ENCODE measurements at places on chromosomes 11 and 22.

- no peak for DNase-seq
Observed at GRCh38 chr11:38304926-38305325, 1706.9 kb upstream of the RAG2 start.

- DNase-seq: no peak
Observed at GRCh38 chr11:114060392-114061047, 1.0 kb downstream of the ZBTB16 start.

DNA sequence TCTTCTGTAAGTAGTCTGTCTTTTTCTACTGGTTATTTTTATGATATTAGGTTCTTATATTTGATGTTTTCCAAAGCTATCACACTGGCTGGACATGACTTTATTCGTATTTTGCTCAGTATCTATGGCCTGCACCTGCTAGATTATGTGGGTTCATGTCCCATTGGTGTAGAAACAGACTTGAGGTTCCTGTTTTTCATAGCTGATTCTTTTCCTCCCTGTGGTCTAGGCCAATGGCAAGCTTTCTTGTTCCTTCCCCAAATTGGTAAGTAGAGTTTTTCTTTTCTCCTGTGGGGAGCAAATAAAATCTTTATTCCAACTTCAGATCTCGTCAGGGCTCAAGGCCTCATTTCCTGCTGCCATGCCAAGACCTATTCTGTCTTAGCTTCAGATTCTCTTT is 30.2 kb upstream of the SWAP70 start:
- no peak for DNase-seq

DNA sequence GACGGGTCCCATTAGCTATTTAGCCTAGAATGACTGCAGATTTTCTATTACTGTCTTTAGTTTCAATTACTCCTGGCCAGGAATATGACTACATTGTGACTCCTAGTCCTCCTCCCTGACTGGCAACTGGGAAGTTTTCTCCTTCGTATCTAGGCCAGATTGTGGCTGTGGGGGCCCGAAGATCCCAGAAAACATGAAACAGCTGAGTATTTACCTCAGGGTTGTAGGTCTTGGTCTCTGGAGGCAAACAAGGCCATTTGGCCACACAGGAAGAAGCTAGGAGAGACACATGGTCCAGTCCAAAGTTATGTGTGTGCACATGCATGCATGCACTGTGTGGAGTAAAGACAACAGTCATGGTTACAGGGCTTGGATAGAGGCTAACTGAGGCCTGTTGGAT is 10.2 kb upstream of the GDPD4 start:
- DNase-seq: no peak

- no peak for DNase-seq
Observed at GRCh38 chr11:45061641-45062040, 84.8 kb upstream of the PRDM11 start.

- no peak for DNase-seq
Observed at GRCh38 chr11:25988178-25988577, 343.8 kb upstream of the ANO3 start.

DNA sequence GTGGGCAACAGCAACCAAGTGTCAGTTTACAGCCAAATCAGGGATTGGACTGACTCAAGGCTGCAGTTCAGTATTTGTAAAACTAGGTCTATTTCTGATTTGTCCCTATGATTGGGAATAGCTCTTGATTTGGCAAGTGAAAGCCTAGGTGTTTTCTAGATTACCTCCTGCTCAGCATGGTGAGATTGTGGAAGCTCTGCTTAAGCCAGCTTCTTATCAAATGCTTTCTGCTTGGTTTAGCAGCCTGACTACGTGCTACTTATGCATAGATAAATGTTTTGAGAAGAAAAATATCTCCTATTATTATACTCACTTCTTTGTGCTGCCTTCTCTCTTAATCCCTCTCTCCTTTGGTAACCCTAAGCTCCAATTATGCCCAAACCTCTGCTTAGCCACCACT is 86.3 kb upstream of the AMOTL1 start:
- no peak for DNase-seq

DNA sequence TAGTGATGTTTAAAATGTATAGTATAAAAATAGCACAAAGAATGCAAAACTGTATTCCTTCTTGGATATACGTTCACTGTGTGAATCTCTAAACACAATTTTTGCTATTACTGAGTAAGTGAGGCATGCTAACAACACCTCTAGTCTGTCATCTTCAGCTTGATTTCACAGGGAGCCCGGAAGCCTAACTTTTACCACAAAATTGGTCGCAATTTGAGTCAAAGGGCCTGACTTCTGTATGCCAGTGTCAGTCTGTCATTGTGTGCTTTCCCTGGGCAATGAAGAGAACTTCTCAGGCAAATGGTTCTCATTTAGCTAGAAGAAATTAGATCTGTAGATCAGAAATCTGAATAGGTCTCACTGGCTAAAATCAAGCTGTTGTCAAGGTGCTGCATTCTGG is 1059.5 kb downstream of the FAM181B start:
- DNase-seq: no peak

DNA sequence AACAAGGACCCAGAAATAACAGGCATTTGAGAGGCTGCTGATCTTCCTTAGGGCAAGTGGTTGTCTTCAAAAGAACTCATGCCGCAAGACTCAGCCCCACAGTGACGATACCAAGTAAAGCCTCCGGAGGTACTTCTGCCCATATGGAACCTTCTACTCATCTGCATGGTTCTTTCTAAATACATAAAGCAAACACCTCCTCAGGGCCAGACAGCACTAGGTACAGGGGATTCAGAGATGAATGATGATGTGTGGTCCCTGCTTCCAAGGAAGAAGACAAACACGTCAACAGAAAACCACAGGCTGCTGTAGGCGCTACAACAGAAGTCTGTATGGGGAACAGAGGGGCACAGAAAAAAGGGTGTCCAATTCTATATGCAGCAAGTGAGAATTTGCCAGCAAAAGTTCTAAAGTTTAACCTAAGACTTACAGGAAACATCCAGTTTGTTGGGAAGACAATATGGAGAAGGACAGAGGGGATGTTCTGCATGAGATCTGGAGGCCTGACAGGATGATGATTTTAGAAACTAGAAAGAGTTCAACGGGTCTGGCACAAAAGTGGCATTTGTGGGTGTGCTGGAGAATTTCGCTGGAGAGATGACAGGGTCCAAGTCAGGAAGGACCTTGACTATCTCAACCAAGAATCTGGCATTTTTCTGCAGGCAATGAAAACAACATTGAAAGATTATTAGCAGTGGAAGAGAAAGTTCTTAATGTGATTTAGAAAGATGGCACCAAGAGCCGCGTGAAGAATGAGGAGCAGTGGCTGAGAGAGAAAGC is 23.7 kb downstream of the JAML start:
- DNase-seq: peak; percentile 11

DNA sequence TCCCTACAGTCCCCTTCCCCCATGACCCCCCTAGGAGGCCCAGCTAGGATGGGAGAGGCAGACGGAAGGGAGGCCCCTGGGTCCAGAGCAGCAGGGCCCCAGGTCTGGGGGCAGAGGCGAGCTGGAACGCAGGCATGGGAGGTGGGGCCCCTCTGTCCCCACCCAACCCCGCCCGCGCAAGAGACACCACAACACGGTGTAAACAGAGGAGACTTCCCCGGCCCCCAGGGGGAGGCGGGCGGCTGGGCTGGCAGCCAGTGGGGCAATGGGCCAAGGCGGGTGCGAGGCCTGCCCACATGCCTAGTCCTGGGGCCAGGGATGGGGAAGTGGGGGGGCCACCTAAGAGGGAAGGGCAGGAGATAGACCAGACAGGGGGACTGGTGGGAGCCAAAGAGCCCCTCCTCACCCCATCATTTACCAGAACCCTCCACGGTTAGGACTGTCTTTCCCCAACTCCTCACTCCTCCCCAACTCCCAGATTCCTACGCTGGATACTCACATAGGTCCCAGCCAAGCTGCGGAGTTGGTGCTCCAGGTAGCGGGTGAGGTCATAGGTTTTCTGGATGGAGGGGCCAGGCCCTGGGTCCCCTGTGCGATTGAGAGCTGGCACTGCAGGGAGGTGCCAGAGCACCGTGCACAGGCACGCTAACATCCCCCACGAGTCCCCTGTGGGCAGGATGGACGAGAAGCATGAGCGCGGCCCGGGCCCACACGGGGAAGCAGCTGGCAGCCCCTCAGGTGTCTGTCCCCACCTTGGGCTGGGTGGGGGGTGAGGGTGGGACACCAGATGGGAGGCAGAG is 6.2 kb downstream of the CLCF1 start:
- no peak for DNase-seq

DNA sequence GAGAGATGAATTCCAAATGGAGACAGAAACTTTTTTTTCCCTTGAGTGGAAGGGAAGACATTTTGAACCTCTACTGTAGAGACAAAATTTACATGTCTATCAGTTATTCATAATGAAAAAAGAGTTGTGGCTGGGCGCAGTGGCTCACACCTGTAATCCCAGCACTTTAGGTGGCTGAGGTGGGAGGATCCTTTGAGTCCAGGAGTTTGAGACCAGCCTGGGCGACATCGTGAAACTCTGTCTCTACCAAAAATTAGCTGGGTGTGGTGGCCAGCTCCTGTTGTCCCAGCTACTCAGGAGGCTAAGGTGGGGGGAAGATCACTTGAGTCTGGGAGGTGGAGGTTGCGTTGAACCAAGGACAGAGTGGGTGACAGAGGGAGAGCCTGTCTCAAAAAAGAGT is 4.1 kb downstream of the EED start:
- no peak for DNase-seq

- DNase-seq: no peak
Observed at GRCh38 chr11:45592636-45593035, 72.8 kb downstream of the CHST1 start.

GRCh38 chr22:26017932-26018331 is 151.3 kb upstream of the SEZ6L start:
- no peak for DNase-seq

GRCh38 chr11:59558270-59558643 is 46.9 kb downstream of the OR4D9 start:
- no peak for DNase-seq

GRCh38 chr11:134905517-134905916 is 493.5 kb upstream of the B3GAT1 start:
- DNase-seq: no peak

DNA sequence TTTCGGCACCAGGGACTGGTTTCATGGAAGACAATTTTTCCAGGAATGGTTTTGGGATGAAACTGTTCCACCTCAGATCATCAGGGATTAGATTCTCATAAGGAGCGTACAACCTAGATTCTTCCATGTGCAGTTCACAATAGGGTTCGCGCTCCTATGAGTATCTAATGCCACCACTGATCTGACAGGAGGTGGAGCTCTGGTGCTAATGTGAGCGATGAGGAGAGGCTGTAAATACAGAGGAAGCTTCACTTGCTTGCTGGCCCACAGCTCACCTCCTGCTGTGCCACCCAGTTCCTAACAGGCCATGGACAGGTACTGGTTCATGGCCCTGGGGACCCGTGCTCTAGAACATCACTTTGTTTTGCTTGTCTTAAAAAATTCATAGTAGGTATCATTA is 41.8 kb upstream of the AMPD3 start:
- DNase-seq: no peak

GRCh38 chr11:42957831-42958230 is 354.0 kb upstream of the API5 start:
- no peak for DNase-seq

DNA sequence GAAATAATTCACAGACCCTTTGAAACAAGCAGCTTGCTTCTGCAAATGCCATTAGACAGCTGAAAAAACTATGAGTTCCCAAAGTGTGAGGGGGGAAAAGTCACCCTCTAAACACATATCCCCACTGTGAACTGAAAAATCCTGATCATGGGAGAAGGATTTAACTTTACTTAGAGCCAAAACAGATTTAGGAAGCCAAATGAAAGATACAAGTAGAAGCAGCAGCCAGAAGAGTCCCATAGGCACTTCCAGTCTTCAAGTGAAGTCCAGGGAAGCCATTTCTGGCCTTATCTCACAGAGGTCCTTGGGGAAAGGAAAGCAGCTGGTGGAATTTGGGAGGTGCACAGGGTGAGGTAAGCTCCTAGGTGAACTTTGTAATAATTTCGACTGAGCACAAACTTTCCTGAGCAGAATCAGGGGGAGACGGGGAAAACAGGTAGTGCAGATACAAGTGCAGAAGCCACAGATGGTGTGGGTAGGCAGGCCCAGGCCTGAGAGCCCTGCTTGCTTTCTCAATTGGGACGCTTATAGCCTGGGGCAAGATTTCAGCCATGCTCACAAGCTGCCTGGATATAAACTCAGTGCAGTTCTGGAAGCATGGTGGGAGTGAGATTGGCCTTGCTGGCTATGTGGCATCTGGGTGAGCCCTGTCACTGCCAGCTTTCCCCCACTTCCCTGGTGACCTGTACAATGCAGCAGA is 44.8 kb downstream of the GAS2 start:
- DNase-seq: no peak

DNA sequence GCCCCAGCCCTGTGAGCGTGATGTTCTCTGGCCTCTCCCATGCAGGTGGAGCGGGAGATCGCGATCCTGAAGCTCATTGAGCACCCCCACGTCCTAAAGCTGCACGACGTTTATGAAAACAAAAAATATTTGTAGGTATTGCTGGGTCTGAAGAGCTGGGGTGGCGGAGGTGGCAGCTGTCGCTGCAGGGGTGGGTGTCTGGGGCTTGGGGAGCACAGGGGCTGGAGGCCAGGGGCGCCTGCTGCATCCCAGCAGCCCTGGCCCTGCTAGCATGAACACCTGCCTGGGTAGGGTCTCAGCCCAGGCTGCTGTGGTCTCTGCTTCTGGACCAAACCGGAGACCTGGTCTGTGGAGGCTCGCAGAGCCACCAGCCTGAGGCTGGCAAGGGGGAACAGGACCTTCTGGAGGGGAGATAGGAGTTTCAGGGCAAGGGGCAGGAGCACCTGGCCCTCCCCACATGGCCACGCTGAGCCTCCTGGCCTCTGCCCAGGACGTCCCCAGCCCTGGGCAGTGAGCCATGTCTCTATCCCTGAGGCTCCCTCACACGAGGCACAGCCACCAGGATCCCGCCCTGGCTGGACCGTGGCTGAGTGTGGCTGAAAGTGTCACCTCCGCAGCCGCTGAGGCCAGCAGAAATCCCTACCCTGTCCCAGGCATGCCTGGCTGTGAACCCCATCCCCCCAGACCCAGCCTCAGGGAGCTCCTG is 48.2 kb downstream of the MOB2 start:
- DNase-seq: no peak

DNA sequence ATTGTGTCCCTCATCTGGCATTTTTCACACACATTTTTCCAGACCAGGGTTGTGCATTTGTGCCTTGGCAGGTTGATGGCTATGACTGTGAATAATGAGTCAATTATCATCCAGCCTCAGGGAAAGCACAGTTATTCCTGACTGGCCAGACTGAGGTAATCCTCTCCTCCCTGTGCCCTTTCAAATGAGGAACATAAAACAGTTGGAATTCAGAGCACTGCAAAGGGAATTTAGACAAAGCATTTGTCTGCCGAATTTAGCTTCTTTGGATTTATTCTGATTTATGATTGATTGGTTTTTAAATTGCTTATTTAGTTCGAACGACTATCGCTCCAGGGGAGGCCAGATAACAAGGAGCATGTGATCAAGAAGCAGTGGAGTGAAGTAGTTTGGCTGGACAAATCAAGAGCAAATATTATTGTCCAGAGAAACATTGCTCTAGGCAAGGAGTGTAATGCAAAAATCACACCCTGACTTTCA is 30.8 kb upstream of the RAG2 start:
- no peak for DNase-seq

DNA sequence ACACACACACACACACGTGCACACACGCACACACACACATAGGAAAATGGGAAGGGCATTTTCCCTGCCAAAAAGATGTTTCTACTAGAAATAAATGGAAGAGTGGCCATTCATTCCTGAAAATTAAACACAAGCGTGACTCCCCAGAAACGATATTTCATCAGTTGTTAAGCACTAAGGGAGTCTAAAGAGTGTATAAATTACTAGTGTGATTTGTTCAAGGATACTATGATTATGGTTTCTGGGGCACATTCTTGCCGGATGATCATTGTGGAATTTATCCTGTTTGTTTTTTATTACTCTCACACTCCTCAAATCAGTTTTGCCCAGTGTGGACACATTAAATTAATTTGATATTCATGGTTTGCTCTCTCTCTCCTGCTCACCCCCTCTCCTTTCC is 16.4 kb upstream of the AMOTL1 start:
- no peak for DNase-seq

Measured in effector CD4-positive, alpha-beta T cell (primary cell).